ENCODE measurements at places on chromosomes 2 and 18. TPM values are rescaled to one million over a fixed set of nuclear protein-coding genes. Genes with fewer than 3 reads are reported as not detected.

NRP2 gene
- 67.3 TPM for total RNA-seq

GPR75 gene
- total RNA-seq, result 1.6 TPM

ACAA2 gene
- total RNA-seq, result 65.8 TPM

DCAF17 gene
- total RNA-seq, result 24.8 TPM

SULT1C2 gene
- 47.5 TPM for total RNA-seq

GPR45 gene
- not detected for total RNA-seq

SKA1 gene
- total RNA-seq, result 3.3 TPM

GALNT13 gene
- 1.1 TPM for total RNA-seq

WNT6 gene
- total RNA-seq, result 0.82 TPM

DSG1 gene
- total RNA-seq, result 0.06 TPM

PTPN18 gene
- 23.2 TPM for total RNA-seq

NDC80 gene
- total RNA-seq, result 7.4 TPM

IGFBP5 gene
- 522 TPM for total RNA-seq

FEV gene
- 1.3 TPM for total RNA-seq

CCL20 gene
- total RNA-seq, result 1.3 TPM

TMEM163 gene
- total RNA-seq, result 0.64 TPM

DYNAP gene
- not detected for total RNA-seq

B4GALT6 gene
- total RNA-seq, result 5.7 TPM

MOGAT1 gene
- total RNA-seq, result not detected

AQP12B gene
- 0.58 TPM for total RNA-seq

ACTR1B gene
- 52.1 TPM for total RNA-seq

SCN9A gene
- 5.0 TPM for total RNA-seq

TMEM185B gene
- total RNA-seq, result 34.2 TPM

UXS1 gene
- total RNA-seq, result 67.4 TPM

DCDC2C gene
- total RNA-seq, result 0.93 TPM

CFAP65 gene
- 0.23 TPM for total RNA-seq

FOXI3 gene
- 0.06 TPM for total RNA-seq

MYO7B gene
- total RNA-seq, result 21.7 TPM

TCF23 gene
- total RNA-seq, result 0.35 TPM

LCLAT1 gene
- 20.8 TPM for total RNA-seq

LYPD6 gene
- total RNA-seq, result 13.4 TPM

SLC9A4 gene
- 12.9 TPM for total RNA-seq

PLEK gene
- total RNA-seq, result 7.6 TPM

PHLPP1 gene
- 20.7 TPM for total RNA-seq

LYPD1 gene
- total RNA-seq, result 57.0 TPM

EVX2 gene
- total RNA-seq, result not detected

SP5 gene
- 3.3 TPM for total RNA-seq

CPO gene
- not detected for total RNA-seq

CNNM3 gene
- 23.5 TPM for total RNA-seq

SMAD2 gene
- total RNA-seq, result 90.1 TPM

RNU2-63P gene
- total RNA-seq, result 29.7 TPM

C2orf78 gene
- total RNA-seq, result not detected

CHST10 gene
- total RNA-seq, result 17.0 TPM

CRYGD gene
- not detected for total RNA-seq

G6PC2 gene
- 0.23 TPM for total RNA-seq

GRB14 gene
- total RNA-seq, result 19.0 TPM

IL1RL1 gene
- 1.9 TPM for total RNA-seq

IL37 gene
- total RNA-seq, result not detected

ECEL1 gene
- total RNA-seq, result 8.1 TPM

BOLL gene
- 0.23 TPM for total RNA-seq

EIPR1 gene
- total RNA-seq, result 25.7 TPM

MPP4 gene
- 0.23 TPM for total RNA-seq

TMEM247 gene
- not detected for total RNA-seq

CAVIN2 gene
- total RNA-seq, result 51.9 TPM

Measured in metanephros (tissue), 2 donors.